Fibroblast of skin of back (primary cell): ENCODE measurements at places on chromosomes 4 and X.

DNA sequence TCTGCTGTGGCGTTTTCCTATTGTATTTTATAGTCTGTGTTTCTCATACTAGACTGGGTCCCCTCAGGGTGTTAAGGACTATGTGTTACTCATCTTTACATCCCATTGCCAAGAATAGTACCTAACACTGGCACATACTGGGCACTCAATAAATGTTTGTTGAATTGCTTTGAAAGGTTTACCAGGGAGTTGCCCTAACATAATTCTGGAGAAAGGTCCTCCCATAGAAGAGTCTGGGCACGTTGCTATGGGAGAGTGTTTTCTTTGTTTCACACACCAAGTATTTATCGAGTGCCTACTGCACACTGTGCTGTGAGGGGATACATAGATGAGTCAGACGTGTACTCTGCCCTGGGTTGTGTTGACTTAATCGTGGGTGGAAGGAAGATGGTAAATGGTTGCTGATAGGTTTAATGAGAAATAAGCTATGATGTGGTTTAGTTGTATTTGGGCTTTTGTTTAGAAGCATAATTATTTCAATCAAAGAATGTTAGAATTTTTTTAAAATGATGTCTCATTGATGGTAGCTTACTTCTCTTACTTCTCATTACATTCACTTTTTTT is 42.9 kb downstream of the AFF1 start:
- DNase-seq, result peak; percentile 80

DNA sequence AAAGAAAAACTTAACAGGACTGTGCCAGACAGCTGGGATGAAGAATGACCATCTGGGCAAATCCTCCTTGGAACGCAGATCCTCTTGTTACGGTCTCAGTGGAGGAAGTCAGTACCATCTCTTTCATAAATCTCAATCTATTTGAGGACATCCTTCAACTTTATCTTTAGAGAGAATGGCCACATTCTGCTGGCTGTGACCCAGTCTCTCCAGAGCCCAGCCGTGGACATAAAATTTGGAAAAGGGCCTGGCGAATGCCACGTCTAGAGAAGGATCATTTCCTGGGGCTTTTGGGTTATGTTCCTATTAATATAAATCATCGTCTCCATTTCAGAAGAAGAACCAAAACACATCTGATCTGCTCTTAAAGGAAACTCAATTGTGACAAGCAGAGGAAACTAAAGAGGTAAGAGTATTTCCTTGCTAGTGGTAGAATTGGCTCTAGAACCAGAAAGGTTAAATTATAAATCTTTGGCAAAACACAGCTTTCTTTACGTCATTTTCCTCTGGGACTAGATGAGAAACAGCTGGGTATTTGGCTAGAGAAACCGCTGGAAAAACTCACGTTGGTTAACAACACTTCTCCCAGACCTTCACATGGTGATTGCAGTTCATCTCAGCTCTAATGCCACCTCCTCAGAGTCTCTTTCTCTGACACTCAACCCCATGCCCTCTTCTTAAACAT is 164.7 kb downstream of the CHIC2 start:
- DNase-seq, result peak; percentile 62

DNA sequence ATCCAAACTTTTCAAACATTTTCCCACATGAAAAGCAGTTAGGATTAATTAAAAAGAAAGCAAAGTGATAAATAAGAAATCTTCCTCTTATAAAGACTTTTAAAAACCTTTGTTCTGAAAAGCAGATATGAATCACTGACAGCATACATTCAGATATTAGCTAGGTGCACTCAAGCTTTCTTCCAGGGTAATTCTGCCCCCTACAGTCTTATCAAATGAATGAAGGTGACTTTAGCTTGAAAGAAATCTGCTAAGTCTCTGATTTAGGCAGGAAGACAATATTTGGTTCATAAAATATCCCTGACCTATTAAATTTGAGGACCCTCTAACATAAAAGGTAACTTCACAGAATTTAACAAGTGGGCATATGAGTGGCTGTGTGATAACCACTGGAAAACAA is 209.1 kb upstream of the FAM47A start:
- no peak for DNase-seq

DNA sequence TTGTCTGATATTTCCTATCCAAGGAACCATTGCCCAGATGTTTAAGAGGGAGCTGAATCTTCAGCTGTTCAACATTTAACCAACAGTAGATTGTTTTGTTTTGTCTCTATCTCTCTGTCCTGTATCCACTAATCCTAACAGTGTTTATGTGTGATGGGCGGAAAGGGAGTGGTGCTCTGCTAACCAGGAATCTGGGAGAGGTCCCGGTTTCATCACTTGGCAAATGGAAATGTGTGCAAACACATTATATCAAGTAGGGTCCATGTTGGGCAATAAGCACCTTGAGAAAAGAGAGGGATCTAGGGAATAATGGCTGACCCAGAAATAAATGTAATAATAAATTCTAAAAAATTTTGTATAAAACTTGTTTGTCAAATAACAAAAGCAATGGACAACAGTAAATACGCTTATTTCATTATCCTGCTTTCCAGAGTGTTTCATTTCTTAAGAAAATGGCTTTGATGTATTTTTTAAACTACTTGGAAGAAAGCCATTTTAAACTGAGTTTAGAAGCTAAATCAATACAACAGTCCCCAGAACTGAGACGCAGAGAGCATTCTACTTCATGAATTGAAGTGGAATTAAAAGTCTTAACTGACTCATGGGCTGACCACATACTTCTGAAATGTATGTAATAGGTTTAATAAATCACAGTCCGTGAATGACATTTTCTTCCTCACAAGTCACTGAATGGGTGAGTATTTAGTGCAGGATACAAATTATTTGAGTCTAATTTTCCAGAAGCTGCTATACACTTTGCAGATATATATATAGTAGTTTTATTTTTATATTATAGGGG is 55.8 kb downstream of the EMCN start:
- DNase-seq, result peak; percentile 64

- DNase-seq, result no peak
Measured at GRCh38 chrX:64427787-64428186, 32.5 kb upstream of the MTMR8 start.

DNA sequence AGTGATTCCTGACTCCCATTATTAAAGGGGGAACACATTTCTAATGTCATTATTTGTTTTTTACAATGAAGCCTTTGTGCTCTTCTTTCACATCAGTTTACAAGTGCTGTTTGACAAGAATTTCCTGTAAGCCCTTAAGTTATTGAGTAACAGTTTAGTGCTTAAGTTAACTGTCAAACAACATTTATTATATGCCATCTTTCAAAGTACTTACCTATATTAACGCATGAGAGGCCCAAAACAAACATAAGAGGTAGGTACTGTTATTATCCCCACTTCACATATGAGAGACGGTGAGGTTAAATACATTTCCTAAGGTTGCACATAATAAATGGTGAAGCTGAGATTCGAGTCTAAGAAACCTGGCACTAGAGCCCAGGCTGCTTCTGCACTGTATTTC is 56.0 kb upstream of the MAGED1 start:
- DNase-seq, result no peak

GRCh38 chr4:3335385-3335784 is 42.6 kb downstream of the RGS12 start:
- DNase-seq, result no peak

DNA sequence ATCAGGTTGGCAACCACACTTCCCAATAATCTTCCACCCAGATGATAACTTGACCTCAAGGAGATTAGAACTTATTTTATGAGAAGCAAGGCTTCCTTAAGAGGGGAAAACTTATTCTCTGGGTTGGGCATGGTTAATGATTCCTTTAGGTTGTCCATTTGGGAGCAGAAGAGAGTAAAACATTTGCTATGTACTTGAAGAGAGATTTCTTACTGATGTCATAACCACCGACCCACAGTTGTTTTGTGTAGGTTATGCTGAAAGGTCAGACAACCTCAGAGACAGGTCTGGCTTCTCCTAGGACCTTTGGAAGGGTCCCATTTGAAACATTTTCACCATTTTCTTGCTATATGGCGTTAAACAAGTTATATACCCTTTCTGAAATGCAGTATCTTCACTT is 56.1 kb downstream of the FAM114A1 start:
- DNase-seq, result no peak

DNA sequence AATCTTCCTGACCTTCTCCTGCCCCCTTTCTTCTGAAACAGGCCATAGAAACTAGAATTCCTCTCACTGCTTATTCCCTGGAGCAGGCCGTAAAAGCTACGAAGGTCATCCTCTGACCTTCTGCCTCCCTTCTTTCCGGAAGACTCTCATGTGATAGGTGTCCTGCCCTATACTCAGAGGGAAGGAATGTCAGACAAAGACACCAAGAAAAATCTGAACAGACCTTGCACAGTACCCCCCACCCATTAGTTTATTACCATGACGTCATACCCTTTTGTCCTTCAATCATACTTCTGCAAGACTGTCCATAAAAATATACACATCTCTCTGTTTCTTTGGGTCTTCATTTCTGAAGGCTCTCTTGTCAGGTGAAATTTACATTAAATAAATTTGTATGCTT is 1523.9 kb downstream of the RPA4 start:
- DNase-seq, result no peak

- DNase-seq, result peak; percentile 72
Measured at GRCh38 chr4:25457053-25457715, 80.1 kb downstream of the ANAPC4 start.

GRCh38 chr4:118773429-118773792 is 62.5 kb downstream of the SEC24D start:
- peak; percentile 72 for DNase-seq

- no peak for DNase-seq
Measured at GRCh38 chrX:7264399-7264798, 116.4 kb upstream of the PUDP start.

- peak; percentile 9 for DNase-seq
Measured at GRCh38 chr4:42482516-42483327, 85.4 kb downstream of the SHISA3 start.

- peak; percentile 19 for DNase-seq
Measured at GRCh38 chr4:109067508-109068235, 234.8 kb downstream of the COL25A1 start.

DNA sequence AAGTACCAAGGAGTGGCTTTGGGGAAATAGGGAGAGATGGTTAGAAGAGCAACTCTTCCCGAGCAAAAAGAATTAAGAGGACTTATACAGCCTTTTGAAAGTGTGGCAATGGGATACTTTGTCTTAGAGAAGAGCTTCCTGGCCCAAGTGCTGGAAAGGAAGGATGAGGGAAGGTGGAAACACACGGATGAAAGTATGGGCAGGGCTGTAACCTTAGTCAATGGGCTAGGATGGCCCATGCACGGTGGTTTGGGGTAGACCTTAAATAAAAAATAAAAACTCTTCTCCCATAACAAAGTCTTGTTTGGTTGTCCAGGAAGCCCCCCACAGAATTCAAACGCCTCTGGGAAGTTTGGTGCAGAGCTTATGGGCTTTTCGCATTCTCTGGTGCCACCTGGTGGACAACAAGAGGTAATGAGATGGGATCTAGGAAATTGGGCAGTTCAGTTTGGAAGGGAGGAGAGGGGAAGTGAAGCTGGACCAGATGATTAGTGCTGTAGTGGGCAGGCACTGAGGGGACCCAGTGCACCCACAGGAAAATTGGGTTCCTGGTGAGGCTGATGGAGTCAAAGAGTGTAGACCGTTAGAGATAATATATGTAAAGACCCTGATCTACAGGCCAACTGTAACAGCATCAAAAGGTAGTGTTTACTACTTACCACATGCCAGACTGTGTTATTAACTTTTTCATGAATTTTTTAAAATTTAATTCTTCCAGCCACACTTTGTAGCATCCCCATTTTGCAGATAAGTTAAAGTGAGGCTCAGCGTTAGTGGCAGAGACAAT is 13.8 kb upstream of the ENOX2 start:
- peak; percentile 49 for DNase-seq

DNA sequence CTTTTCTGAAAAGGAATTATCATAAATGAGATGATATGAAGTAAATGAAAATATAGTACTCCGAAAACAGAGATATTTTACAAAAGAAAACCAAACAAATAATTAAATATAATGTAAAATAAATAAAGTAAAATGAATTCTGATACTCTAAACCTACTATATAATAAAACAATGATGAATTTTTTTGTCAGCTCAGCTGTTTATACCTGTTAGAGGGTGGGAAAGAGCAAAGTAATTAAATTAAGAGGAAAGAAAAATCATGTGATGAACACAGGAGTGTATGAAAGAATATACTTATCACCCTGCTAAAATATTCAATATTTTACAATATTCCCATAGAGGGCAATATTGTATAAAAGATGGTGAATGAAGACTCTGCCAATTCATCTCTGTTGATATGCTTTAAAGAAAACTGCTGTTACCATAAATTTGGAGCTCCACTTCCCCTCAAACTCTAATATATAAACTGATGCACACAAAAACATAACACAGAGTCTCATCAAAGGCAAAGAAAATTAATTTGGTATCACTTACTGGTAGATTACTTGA is 6.5 kb upstream of the NDST4 start:
- DNase-seq, result peak; percentile 11

GRCh38 chr4:112739442-112739841 is 102.5 kb downstream of the LARP7 start:
- no peak for DNase-seq

- peak; percentile 40 for DNase-seq
Measured at GRCh38 chrX:130539721-130540321, 138.0 kb downstream of the RBMX2 start.

GRCh38 chr4:2046031-2046961 is 12.8 kb upstream of the NAT8L start:
- no peak for DNase-seq

DNA sequence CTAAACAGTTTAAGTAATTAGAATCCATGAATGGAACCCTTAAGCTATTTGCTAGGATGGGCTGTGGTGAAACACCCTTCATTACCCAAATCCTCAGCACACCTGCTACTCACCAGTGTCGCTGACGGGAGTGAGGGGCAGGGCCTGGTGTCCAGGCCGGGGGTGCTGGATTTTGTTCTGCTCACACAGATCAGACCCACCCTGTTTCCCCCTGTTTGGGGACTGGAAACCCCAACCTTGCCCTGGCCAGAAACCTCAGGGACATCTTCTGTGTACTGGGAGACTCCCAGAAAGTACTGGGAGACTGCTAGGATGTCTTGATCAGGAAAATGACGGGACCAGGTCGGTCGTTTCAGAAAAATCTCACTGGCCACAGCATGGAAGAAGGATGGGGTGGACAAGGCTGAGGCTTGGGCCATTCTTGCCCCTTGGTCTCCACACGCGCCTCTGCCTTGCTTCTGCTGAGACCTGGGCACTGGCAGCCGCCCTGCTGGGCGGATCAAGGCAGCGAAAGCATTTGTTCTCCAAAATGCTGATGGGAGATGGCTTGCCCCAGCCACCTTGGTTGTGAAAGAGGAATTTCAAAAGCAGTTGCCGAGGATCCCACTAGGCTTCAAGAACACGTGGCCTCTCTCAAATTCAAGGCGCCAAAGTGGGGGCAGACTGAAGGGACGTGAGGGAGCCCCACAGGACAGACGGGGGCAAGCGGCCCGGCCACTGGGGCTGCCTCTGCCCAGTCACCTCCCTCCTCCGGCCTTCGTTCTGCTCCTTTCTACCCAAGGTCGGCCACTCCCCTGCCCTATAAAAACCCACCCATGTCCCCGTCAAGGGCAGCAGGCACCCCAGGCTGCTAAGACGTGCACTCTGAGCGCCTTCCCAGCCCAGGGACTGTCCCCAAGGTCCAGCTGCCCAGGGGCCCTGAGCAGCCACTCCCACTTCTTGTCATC is 23.5 kb upstream of the PDE6B start:
- DNase-seq, result no peak
